ENCODE measurements at places on chromosomes 12 and 14. TPM values are rescaled to one million over a fixed set of nuclear protein-coding genes. Genes with fewer than 3 reads are reported as not detected.

GRCh38 chr14:104724407-104724980 lies 465 bp downstream of the ADSS1 start:
- no peak for DNase-seq

DNA sequence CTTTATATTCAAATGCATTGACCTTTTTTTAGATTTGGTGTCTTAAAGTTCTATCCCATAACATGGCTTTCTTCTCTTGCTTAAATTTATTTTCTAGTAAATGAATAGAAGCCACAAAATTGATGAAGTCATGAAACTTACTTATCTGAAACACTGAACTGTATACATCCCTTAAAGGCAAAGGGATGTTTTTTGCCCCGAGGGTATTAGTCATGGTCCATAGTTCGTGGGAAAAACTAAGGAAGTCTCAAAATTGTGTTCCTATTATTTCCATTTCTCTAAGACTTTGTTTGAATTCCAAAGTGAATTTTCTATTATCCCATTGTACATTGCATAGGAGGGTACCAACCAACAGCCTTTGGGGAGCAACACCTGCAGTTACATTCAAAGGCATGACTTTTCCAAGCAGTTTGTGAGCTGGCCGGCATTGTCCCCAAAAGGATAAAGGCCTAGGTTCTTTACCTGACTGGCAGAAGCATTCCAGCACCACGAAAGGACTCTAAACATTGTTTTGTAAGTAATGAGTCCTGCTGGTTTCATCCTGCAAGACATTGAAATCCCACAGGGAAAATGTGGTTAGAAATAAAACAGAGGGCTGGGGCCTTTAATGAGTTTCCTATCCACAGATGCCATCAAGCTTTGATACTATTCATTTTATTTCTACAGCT lies 473.5 kb downstream of the PRKD1 start:
- no peak for DNase-seq

The REP15 gene
- 0.55 TPM for total RNA-seq

The FKBP3 gene
- 70.3 TPM for total RNA-seq

The KRT78 gene
- not detected for total RNA-seq

DNA sequence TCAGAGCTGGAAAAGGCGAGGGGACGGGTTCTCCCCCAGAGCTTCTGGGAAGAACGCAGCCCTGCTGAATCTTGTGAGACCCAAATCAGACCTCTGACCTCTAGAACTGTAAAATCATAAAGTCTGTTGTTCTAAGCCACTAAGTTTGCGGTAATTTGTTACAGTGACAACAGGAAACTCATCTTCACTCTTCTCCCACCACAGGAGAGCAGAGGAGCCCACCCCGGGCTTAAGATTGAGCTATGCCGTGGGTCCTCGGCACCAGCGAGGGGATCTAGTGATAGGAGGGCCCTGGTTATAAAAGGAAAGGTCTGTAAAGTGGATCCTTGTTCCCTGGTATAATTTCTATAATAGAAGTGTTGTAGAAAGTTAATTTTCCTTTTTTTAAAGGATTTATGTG lies 7.6 kb downstream of the MLXIP start:
- DNase-seq = no peak

- no peak for DNase-seq
Observed at GRCh38 chr12:31369712-31370521, 44.0 kb upstream of the SINHCAF start.

The TSHR gene
- not detected for total RNA-seq
